ENCODE measurements at places on chromosomes 6 and 20. TPM values are rescaled to one million over a fixed set of nuclear protein-coding genes. Genes with fewer than 3 reads are reported as not detected.

The BTN2A1 gene
- total RNA-seq = 11.4 TPM

The HLA-F gene
- total RNA-seq = not detected

The ULBP2 gene
- 7.2 TPM for total RNA-seq

The TMC2 gene
- not detected for total RNA-seq

The TREML2 gene
- not detected for total RNA-seq

The SIGLEC1 gene
- total RNA-seq = not detected

The APCDD1L gene
- 2.2 TPM for total RNA-seq

The SLA2 gene
- not detected for total RNA-seq

The DST gene
- total RNA-seq = 544 TPM

DNA sequence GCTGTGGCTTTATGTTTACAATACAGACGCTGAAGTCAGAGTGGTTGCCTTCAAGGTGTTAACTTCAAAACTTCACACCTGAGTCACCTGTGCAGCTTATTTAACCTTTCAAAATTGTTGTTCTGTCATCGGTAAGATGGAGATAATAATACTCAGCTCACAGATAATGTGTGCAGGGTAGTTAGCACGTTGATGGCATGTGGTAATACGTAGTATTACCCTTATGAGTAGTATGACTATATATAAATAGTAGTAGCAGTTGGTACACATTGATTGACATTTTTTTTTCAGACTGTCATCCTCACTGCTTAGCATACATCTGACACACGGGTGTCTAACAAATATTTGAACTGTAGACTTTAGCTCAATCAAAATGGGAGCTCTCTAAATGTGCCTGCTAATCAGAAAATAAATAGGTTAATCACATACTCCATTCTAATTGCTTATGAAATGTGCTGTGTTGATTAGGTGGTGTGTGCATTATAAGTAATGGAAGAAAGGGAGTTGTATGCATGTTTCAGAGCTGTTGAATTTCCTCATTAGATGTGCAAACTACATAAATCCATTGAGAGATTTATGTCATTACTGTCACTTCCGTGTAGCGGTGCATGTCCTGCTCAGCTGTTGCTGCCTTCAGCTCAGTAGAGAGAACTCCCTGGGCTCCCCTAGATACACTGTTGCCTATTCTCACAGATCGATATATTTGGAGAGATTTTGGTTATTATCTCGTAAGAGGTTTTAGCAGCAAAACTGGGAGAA lies 11.2 kb upstream of the MROH8 start:
- no peak for DNase-seq

DNA sequence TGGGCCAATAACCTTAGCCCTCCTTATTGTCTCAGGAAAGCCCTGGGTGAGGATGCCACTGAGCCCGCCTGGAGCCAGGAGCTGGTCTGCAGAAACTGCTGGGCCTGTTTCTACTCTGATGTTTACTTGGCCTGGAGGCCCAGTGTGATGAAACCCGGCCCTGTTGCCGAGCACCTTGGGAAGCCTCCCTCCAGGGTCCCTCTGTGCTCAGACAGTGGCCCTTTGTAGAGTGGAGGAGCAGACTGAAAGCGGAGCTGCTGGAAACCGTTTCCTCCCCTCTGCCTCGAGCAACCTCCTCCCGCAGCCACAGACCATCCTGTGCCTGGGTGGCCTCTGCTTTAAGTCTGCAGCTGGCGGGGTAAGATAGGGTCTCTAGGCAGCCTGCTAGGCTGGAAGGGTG lies 84.1 kb upstream of the EPB41L1 start:
- no peak for DNase-seq

DNA sequence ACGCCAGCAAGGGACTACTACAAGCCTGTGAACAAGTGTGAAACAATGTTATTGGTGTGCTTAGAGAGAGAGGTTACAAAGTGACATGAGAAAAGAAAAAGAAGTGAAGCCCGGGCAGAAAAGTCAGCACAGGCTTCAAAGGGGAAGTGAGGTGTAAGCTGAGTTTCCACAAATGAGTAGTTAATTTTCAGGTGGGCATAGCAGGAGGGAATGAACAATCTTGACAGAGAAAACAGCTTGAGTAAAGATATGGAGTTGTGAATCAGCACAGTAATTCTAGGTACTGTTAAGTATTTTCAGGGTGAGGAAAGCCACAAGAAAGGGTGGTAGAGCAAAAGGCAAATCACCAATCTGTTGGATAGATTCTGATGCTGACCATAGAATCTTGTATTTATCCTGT lies 4.3 kb downstream of the KCNQ5 start:
- no peak for DNase-seq

DNA sequence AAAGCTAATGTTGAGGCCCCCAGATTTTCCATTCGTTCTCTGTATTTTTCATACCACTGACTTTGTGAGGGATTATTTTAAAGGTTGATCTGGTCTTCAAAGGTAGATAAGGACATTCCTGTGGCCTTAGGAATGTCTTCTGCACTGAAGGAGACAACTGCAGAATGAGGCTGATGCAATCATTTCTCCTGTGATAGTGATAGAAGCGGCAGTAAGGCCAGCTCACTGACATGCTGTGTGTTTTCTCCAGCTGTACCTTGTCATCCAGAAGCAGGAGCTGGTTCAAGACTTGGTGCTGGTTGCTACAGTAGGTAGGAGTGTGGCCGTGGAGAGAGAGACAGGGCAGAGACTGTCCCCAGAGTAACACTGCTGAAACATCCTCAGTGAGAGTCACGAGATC lies 53.8 kb downstream of the DCBLD1 start:
- peak; percentile 66 for DNase-seq

GRCh38 chr20:9204979-9205378 lies 136.1 kb downstream of the PLCB4 start:
- no peak for DNase-seq

DNA sequence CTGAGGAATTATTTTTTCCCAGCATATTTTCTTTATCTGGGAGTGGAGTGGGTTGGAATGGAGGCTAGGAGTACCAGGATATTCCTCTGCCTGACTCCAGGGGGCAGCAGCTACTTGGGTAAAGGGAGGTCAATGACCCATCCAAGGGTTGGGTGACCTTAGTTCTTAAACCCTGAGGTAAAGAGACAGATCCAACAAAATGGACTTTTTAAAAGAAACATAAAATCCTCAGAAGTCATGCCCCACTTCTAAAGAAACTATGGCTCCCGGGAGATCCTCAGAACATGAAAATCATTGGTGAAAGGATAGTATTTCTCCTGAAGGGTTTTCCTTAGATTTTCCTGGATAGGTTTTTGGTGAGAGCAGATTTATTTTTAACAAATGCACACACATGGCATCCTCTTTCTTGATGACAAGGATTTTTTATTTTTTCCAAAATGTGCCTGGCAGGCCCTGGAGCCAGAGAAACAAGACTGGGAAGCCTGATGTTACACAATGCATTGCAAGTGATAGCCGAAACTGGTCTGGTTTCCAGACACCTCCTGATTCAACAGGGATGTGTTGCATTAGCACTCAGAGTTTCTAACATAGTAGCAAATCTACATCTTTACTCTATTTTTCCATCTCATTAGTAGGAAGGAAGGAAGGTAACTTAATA lies 240.9 kb upstream of the BTBD3 start:
- DNase-seq = peak; percentile 42

DNA sequence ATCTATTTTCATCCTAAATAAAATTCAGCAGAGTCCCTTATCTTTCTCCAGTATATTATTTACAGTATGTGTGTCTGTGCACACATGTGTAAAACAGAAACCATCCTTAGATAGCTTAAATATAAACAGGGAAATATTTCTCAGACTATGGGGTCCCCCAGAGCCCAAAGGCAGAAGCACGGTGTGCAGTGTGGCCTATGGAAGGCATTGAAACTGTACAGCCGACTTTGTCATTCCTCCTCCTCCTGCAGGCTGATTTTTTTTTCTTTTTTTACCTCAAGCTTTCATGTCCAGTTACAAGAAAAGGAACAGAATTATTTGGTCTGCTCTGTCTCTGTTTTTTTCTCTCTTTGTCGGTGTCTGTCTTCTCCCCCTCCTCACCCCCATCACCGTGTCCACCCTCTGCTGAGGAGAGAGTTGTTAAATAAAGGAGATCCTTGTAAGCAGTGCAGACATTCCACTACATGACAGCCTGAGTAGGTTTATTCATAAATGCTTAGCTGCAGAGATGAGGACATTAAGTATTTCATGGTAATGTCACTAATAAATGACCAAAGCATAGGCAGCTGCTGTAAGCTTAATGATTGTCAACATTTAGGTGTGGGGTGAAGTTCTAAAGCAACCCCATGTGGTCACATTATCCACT lies 31.8 kb upstream of the SLC35D3 start:
- no peak for DNase-seq

GRCh38 chr20:53332022-53332837 lies 261.4 kb downstream of the ZNF217 start:
- no peak for DNase-seq

DNA sequence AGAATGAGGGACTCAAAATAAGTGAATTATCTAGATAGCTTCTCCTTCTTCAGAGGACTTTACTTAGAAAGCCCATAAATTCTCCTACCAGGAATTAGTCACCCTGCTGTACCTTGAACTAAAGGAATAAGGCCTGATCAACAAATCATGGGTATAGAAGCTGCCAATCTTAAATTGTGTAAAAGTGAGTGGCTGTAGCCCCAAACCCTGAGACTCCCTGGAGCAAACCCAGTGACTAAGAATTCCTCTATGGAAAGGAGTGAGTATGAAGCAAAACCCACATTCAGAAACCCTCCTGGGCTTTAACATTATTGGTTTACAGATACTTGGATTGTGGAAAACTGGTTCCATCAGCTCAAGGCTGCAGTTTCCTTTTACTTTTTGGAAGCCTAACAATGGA lies 285.8 kb upstream of the TBX18 start:
- DNase-seq = no peak

DNA sequence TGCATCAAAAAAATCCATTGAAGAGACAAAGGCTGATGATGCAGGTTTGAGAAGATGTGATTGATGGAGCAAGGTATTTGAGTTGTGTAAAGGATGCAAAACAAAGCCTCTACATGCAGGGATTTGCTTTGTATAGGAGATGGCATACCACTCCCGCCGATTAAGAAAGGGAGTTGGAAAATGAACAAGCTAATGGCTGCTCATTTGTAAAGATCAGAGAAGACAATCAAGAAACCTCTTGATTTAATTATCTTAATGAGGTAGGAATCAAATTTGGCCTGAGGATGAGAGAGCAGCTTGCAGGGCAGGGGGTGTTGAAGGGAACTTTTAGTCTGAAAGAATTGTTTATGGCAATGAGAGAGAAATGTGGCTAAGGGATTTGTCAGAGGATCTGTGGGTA lies 448.2 kb upstream of the ADGRB3 start:
- DNase-seq = no peak

GRCh38 chr6:43743682-43744381 lies 26.2 kb upstream of the VEGFA start:
- no peak for DNase-seq

GRCh38 chr20:23441850-23442313 lies 2.4 kb downstream of the CSTL1 start:
- DNase-seq = peak; percentile 72

All from IMR-90 (cell line).